Activated T-cell treated with anti-CD3 and anti-CD28 coated beads, Interleukin-2, amount 50 U/mL, for 1 hour (primary cell): ENCODE measurements at places on chromosomes 7 and 10.

DNA sequence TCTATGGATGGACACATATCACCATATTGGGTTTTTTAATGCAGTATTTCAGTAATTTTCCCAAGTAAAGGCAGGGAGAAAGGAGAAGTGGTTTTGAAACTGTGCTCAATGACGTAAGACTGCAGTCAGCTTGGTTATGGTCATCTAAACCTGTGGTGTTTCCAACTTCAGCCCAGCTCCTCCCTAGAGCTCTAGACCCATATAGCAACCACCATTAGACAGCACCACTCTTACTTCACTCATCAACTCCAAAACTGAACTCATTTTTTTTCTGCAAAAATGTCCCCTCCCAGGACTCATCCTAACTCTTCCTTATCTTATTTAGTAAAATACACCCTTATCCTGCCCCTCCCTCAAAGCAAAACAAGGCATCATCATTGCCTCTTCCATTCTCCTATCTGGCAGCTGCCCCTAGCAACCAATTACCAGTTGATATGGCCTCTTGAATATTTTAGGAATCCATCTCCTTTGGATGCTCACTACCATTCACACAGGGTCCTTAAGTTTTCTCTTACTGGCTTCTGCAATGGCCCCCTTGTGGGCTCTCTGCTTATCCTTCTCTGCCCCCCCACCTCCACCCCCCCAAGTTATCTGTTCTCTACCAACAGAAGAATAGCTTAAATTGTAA is 1.5 kb upstream of the RALA start:
- no peak for DNase-seq

DNA sequence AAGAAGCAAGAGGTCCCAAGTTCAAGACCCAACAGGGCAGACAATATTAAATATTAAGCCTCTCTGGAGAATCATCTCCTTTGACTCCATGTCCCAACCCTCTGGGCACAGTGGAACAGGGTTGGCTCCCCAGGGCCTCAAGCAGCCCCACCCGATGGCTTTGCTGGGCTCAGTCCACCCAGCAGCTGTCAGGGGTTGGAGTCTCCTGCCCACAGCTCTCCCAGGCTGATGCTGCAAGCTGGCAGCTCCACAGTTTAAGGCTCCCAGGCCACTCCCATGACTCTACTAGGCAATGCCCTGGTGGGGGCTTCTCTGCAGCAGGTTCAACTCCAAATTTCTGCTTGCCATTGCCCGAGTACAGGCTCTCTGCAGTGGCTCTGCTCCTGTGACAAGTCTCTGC is 55.1 kb downstream of the LARP4B start:
- no peak for DNase-seq

GRCh38 chr10:63522995-63523394 is 1.8 kb downstream of the REEP3 start:
- no peak for DNase-seq

DNA sequence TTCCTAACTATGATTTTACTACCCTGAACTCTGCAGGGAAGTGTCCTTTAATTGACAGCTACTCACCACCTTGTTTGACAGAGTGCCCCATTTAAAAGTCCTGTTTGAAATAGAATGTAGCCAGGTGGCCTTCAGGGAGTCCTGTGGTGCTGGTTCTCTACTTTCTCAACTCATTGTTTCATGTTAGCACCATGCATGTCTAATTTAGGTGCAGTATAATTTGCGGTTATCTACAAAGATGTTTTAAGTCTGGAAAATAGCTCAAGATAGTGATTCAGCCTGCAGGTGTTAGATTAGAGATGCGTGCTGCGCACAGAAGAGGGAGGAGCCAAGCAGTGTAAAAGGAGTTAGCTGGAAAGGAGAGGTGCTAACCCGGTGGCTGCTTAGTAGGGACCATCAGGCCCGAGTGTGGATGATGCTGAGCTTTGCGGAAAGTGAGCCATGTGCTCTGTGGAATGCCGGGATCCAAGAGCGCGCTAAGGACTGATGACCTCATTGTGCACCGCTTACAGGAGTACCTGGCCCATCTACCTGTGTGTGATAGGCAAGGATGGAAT is 1.2 kb downstream of the CCM2 start:
- peak; percentile 67 for DNase-seq

DNA sequence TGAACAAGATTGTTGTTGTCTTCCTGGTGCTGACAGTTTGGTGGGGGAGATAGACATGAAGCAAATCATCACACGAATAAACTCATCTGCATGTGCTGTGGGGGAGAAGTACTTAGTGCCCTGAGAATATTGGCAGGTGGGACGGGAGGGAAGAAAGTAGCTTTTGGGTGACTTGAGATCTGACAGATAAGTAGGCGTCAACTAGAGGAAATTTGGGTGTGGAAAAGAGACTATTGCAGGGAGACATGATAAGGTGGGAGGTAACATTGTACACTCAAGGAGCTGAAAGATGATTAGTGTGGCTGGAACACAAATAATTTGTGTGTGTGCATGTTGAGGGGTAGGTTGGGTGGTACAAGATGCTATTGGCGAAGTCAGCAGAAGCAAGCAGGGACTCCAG is 30.1 kb downstream of the CNNM2 start:
- DNase-seq = no peak

DNA sequence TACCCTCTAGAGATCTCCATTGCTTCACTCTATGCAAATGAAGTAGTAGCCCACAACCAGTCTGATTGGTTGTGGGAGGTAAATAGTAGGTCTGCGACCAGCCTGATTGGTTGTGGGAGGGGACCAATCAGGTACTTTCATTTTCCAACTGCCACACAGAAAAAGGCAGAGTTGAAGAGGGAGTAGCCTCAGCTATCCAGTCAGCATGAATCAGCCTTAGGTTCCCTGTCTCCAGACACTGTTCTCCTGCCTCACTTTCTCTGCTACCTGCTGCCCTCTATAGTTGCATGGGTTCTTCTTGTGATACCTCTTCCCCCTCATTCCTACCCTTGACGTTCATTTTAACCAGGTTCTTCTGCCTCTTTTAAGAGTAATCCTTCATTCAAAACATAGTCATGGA is 114.5 kb upstream of the LYZL1 start:
- DNase-seq = no peak

DNA sequence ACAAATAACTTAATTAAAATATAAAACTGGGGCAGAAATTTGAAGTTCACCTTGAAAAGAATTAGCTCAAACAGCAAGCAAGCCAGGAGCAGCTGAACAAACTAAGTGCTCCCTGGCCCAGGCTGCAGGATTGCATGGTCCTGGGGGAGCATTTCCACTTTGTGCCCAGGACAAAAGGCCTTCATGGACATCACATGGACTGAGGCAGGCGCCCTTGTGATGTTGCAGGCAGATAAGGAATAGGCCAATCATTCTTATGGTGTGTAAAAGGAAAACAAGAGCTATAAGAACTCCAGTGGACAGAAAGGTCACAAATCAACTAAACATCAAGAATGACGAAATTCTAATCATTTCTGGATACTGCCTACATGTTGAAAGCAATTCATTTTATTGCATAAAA is 17.5 kb upstream of the TECTB start:
- DNase-seq = no peak

GRCh38 chr7:47811632-47812380 is 136.5 kb downstream of the PKD1L1 start:
- DNase-seq = no peak

DNA sequence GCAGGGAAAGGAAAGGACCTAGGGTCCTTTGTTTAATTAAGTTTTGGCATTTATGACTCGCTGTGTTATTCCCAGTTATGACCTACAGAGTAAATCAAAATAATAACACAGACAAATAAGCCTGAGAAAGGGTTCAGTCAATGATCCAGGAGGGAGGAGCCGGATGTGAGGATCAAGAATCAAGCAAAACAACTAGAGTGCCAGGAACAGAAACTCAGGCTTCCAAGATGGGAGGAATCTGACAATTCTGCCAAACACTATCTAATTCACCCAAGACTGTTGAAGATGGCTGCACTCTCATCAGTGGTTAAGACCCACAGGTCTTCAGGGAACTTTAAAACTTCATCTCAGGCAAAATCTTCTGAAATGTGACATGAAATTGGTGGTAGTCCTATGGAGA is 50.3 kb upstream of the PIP4K2A start:
- no peak for DNase-seq

GRCh38 chr10:43748560-43748959 is 99.9 kb upstream of the ZNF32 start:
- no peak for DNase-seq

GRCh38 chr10:14660831-14661230 is 113.9 kb downstream of the FAM107B start:
- DNase-seq = no peak

- DNase-seq = no peak
Measured at GRCh38 chr10:103554488-103555324, 61.2 kb downstream of the NEURL1 start.

- DNase-seq = no peak
Measured at GRCh38 chr7:112118581-112119566, 87.3 kb downstream of the DOCK4 start.

DNA sequence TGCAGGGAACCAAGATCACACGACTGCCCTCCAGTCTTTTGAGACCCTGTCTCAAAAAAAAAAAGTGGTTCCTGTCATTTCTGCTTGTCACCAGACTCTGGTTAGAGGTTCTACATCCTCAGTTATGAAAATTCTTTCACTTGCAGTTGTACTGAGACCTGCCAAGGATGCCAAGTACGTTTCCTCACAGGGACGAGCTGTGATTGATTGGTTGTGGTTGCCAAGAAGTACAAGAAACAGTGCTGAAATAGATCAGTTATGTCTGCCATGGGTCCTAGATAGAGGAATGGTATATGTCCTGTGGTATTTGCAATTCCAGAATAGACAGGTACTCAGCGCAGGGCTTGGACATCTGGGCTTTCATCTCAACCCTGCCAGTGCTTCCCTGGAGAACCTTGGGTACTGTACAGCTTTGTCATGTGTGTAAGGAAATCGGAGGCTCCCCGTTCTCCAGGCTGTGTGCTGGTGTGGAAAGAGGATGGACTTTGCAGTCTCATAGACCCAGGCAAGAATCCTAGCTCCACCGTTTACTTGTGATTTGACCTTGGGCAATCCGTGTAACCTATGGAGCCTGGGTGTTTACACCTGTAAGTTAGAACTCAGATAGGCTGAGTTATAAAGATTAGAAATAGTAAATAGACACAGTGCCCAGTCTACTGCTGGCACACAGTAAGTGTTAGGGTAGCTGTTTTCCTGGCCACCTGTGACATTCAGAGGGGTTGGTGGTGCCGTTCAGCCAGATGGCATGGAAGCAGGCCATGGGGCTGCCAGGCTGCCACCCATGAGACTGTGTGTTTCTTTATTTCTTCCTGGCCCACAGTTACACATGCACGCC is 53.0 kb downstream of the COL13A1 start:
- no peak for DNase-seq

- DNase-seq = no peak
Measured at GRCh38 chr10:108363576-108363975, 1199.1 kb upstream of the SORCS1 start.

- no peak for DNase-seq
Measured at GRCh38 chr7:8597565-8597964, 164.2 kb downstream of the NXPH1 start.

DNA sequence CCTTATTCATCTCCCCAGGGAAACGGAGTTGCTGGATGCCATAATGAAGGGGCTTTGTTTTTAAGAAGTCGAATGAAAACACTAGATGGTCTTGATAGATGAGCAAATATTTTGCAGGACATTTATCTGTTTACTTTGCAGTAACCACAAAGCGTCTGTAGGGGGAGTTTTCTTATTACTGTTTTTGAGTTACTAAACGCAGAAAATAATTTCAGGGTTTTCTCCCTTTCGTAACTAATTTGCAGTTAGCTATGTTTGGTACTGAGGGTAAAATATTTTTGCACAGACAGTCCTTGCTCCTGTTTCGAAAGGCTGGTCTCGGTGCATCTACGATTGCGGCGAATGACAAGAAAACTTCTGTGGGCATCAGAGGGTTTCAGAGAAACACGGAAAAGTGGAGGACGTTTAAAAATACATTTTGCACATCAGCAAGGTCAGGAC is 505.6 kb upstream of the MKI67 start:
- no peak for DNase-seq

DNA sequence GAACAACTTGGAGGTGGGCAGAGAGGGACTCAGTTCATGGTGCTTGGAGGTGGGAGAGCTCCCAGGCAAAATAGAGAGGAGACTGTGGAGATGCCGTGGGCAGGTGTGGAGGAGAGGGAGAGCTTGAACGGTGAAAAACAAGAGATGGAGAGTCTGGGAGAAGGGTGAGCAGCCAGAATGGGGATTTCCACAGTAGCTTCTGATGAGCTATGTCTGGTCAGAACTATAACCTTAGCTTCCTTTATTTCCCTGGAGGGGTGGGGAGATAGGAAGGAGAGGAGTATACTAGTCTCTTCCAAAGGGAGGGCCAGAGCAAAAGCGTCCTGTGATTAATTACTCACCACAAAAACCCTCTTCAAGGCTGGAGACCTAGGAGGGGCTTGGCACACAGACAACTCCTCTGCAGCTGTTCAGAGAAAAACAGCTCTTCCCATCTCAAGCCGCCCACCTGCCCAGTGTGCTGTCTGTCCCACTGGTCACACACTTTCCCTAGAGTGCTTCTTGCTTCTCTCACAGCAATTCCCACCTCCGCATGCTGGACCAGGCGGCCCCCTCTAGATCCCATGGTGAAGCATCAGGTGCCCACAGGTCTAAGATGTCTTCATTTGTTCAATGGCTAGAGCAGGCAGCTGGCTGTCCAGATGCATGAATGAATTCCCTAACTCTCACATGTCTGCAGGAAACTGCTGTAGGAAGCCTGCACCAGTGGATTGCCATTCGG is 41.9 kb downstream of the TAS2R41 start:
- DNase-seq = no peak

GRCh38 chr7:73652541-73652949 is 15.1 kb upstream of the VPS37D start:
- DNase-seq = no peak

GRCh38 chr7:102874166-102874829 is 38.5 kb upstream of the LRRC17 start:
- DNase-seq = no peak

- no peak for DNase-seq
Measured at GRCh38 chr10:73032536-73032935, 64.1 kb downstream of the P4HA1 start.

DNA sequence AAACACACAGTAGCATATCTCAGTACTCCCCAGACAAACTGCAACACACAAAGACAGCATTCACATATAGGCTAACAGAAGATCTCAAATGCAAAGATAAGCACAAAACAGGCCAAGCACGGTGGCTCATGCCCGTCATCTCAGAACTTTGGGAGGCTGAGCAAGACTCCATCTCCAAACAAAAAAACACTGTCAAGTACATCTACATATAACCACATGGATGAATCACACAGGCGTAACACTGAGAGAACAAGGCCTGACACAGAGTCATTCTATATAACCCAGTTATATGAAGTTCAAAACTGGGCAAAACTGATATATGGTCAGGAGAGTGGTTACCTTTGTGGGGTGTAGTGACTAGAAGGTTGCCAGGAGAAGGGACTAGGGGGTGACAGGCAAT is 506.4 kb downstream of the KCNMA1 start:
- DNase-seq = no peak
